C1 segment of cervical spinal cord (tissue), 14 donors: ENCODE measurements at places on chromosomes 7 and 10.

- DNase-seq = no peak
These were observed 36.0 kb upstream of the GLI3 start for GRCh38 chr7:42272793-42273665.

GRCh38 chr7:157306846-157307838 is 29.7 kb upstream of the DNAJB6 start:
- no peak for DNase-seq

GRCh38 chr7:2357165-2357564 is 2.5 kb downstream of the EIF3B start:
- no peak for DNase-seq

DNA sequence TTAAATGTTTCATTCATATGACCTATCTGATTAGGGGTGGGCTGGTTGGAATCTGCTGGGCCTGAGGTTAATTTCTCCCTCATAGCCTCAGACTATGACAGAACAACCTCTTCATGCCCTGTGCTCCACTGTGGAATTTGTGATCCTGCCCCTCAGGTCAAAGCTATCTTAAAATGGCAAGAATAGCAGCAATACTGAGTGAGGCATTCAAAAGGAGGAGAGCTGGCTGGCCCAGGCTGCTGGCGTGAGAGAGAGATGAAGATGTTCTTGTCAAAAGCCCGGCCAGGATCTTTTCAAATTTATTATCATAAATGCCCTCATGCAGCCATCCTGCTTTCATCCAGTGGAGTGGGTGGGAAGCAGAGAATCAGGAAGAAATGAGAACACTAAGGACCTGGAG is 41.8 kb upstream of the PLCE1 start:
- no peak for DNase-seq
